ENCODE measurements at places on chromosomes 7 and 10. TPM values are rescaled to one million over a fixed set of nuclear protein-coding genes. Genes with fewer than 3 reads are reported as not detected.

- DNase-seq = no peak
These were observed 162.8 kb downstream of the USP6NL start for GRCh38 chr10:11448545-11449244.

SPACDR gene
- polyA plus RNA-seq = 0.56 TPM

DNA sequence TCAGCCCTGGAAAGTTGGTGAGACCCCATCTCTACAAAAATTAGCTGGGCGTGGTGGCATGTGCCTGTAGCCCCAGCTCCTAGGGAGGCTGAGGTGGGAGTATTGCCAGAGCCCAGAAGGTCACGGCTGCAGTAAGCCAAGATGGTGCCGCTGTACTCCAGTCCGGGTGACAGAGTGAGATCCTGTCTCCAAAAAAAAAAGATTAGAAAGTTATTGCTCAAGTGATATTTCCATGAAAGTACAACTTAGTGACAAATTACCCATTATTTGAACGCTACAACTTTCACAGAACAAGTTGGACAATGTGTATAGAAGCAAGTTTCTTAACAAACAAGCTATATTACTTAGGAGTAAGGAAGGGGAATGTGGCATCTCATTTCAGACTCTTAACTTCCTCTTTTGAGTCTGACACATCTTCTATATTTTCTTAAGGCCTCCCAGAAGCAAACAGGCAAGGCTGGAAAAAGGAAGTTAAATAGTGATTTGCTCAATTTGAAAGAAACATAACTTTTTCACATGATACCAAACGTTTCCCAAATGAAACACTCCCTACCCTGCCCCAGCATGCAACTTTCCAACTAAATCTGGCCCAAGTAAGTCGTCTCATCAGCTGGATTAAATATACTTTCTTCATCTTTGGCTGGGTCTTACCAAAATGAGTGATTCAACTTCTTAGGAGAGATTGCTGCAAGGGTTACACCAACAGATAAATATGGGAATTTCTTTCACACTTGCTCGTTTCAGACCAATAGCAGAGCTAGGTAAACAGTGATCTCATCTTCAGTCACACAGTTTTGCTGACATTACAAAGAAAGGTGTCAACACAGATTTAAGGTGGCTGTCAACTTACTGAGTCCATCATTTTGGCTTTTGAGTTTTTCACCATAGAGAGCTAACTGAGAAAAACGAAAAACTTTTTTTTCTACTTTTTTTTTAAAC, 66.3 kb upstream of the KLF6 start:
- DNase-seq = no peak

AASS gene
- polyA plus RNA-seq = 2.1 TPM

EPHA1 gene
- 4.6 TPM for polyA plus RNA-seq

Measured in CD8-positive, alpha-beta memory T cell (primary cell).